ENCODE measurements at places on chromosomes 1 and 21.

- DNase-seq = no peak
These were observed 122.3 kb downstream of the ESRRG start for GRCh38 chr1:216600730-216601609.

GRCh38 chr1:21298981-21299391 lies 8.7 kb upstream of the ECE1 start:
- no peak for DNase-seq

DNA sequence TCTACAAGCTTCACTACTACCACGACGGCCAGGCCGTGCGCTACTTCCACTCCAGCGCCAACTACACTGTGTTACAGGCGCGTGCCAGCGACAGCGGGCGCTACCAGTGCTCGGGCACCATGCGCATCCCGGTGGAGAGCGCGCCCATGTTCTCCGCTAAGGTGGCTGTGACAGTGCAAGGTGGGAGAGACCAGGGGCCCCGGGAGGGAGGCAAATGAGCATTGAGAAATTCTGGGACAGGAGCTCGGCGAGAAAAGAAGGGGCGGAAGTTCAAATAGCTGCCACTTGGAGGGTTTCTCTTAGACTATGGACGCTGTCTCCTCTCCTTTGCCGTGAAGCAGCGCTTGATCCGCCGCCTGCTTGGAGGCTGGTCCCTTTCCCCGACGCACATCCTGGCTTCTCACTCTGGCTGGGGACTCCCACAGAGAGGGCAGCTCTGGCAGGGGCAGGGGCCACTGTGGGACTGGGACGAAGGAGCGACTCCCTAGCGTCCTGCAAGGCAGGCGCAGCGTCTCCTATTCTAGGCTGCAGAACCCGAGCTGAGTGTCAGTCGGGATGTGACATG lies 4.6 kb downstream of the FCRLB start:
- peak; percentile 26 for DNase-seq

- DNase-seq = no peak
These were observed 21.0 kb upstream of the RAP1A start for GRCh38 chr1:111598544-111598943.

Data from stimulated activated CD4-positive, alpha-beta T cell treated with anti-CD3 and anti-CD28 coated beads, Interleukin-12 subunit alpha, Interleukin-12 subunit beta, amount 100 ng/mL, for 4 hours (primary cell).